ENCODE measurements at places on chromosomes 5 and 9.
A peak's percentile ranks its signal among the peaks of the same experiment; 100 is the strongest.

DNA sequence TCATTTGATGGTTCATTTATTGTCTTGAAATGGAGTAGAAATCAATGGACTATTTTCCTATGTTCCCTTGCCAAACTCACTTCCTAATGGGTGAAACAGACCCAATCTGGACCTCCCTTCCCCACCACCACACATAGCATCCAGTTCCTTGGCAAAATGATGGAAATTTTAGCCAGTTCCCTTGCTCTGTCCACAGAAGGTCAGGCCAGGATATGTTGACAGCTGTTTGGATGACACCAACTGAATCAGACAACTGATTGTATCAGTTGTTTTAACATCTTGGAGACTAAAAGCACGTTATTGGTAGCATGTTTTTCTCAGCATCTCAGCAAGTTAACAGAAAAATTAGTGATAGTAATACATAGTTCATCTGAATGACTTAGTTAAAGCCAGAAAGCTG is 534.8 kb downstream of the PSAT1 start:
- no peak for DNase-seq

GRCh38 chr5:175306381-175306780 is 137.6 kb downstream of the DRD1 start:
- DNase-seq: no peak

- no peak for DNase-seq
Measured at GRCh38 chr9:107883496-107884124, 394.0 kb upstream of the KLF4 start.

DNA sequence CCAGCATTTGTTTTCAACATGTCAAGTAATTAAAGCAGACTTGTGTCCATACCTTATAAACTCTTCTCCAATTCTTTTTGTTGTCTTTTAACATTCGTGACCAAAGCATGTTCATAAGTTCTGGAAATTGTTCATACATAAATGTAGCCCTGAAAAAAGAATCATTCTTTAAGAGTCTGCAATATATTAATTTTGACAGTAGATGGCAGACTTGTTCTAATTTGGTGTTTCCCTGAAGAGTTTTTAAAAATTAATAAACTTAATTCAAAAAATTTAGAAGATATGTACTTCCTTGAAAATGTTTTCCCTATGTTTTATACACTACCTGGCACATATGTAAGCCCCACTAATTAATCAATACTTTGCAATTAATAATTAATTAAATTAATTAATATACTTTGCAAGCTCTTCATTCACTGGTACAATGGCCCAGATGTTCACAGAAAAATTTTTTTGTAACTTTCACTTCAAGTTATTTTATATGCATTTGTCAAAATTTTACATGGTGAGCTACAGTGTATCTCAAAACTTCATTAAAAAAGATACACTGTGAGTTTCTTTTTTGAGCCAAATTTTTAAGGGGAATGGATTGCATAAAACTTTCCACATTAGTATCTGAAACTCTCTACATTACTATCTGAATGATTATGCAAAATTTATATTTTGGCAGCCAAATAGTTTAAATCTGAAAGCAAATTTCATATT is 42.1 kb downstream of the CLINT1 start:
- peak; percentile 36 for DNase-seq

GRCh38 chr5:135214897-135215616 is 181.0 kb upstream of the PITX1 start:
- peak; percentile 67 for DNase-seq

- DNase-seq: peak; percentile 58
Measured at GRCh38 chr9:137302449-137303150, 529 bp upstream of the NRARP start.

- DNase-seq: no peak
Measured at GRCh38 chr9:113381909-113382411, 5.2 kb upstream of the HDHD3 start.

DNA sequence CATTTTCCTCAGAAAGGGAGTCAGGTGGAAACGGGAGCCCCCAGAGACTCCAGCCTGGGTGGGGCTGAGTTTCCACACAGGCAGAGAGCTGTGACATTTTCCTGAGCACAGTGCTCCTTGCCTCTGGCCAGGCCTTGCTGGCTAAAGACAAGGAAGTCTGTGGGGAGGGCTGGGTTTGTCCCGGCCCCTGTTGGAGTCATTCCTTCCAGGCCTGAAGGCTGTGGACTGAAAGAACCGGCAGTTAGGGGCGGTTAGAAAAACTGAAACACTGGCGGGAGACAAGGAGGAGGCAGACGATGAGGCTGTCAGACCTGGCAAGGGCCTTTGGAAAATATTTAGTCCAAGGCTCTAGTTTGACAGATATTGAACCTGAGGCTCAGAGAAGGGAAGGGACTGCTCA is 29.9 kb downstream of the COL15A1 start:
- no peak for DNase-seq

DNA sequence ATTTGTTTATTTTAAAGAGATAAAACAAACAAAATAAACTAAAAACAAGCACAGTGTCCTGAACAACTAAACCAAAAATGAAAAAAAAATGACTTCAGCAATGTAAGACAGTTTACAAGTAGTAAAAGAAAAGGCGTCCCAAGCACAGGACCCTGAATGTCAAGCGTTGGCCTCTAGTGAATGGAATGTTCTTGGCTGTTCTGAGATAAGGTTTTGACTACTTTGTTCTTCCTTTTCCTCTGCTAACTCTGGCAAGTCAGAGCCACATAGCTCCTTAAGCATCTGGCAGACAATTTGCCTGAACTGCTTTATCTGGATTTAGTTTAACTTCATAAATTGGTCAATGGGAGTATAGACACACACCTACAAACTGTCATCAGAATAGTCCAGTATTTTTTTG is 655.2 kb downstream of the ANXA1 start:
- DNase-seq: peak; percentile 57

DNA sequence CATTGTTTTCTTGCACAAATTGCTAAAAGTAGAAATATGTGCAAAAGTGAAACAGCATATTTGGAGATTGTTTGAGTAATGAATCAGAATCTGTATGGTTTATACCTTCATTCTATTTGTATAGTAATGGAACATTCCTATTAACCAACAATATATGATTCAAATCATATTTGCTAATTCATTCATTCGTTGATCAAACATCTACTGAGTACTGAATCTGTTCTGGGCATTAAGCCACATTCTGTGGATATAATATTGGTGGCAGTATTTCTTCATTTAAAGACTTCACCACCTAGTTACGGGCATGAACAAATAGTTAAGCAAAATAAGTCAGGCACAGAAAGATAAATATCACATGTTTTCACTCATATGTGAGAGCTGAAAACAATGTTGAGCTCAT is 385.7 kb downstream of the MTRR start:
- DNase-seq: no peak

GRCh38 chr5:135632798-135633197 is 54.0 kb upstream of the CXCL14 start:
- no peak for DNase-seq

DNA sequence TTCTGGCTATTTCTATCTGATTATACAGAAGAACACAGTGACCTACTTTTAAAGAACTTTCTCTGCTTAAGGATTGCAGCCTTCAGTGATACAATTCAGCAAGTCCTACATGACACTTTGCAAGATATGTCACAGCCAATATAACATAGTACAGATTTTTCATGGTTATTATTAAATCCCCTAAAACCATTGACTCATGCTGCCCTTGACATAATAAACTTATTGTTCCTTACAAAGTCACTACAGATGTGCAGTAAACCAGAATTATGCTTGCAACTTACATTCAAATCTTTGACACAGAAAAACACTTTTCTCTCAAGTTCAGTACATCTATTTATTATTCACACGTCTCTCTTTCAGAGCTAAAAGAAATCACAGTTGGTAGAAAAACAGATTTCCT is 1136.3 kb upstream of the ACO1 start:
- DNase-seq: no peak

- peak; percentile 43 for DNase-seq
Measured at GRCh38 chr5:31193591-31194467, at the start of gene CDH6. Gene CDH6, plus strand, starts transcription at chr5:31193686. Its CDS starts 73,788 bp downstream, at chr5:31267474.

GRCh38 chr9:72538921-72539702 is 17.7 kb downstream of the TMC1 start:
- no peak for DNase-seq

DNA sequence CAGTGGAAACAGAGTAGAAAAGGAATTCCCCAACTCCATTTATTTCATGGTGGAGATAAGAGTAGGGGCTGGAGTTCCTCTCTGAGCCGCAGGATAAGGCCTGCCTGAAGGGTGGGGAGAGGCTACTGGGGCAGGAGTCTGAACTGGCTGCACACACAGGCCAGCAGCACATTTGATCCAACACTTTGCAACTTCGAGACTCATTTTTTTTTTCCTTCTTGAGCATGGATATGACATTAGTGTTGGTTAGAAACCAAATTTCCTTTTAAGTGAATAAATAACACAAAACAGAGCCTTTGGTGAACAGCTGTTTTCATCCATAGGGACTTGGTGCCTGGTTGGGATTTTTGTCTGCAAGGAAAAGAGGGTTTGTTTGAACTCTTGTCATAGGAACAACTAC is 76.6 kb downstream of the RALGPS1 start:
- DNase-seq: no peak

DNA sequence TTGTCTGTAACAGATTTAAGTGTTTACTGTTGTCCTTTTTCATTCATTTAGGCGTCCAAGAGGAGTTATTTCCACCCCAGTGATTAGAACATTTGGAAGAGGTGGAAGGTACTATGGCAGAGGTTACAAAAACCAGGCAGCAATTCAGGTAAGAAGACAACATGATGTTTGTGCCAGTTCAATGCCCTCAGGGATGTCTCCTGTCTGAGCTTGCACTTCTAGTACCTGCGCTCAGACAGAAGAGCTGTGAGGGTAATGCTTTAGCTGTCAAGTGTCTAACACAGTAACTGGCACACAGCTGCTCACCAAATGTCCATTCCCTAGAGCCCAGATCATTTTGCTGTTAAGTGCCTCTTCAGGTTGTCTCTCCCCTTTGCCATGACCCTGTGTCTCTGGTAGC is 14.2 kb upstream of the PHF2 start:
- DNase-seq: no peak

DNA sequence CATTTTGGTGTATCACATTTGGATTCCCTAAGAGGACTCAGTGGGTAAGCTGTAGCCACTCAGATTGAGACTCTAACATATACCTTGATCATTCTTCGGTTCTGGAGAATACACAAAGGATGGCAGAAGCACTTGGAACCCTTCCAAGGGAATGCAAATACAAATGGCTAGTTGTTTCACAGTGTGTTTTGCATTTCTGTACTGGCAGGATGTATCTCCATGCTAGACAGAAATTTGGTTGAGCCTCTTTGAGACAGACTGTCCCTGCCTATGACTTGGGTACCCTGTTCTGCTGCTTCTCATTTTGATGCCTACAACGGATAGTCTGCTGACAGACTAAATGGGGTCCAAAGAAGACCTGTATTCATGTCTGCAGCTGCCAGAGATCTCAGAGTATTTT is 273.5 kb downstream of the TMEM38B start:
- DNase-seq: no peak

- DNase-seq: no peak
Measured at GRCh38 chr9:137077758-137078693, 709 bp downstream of the UAP1L1 start.

- DNase-seq: peak; percentile 41
Measured at GRCh38 chr5:151005950-151006576, 14.3 kb upstream of the GPX3 start.

DNA sequence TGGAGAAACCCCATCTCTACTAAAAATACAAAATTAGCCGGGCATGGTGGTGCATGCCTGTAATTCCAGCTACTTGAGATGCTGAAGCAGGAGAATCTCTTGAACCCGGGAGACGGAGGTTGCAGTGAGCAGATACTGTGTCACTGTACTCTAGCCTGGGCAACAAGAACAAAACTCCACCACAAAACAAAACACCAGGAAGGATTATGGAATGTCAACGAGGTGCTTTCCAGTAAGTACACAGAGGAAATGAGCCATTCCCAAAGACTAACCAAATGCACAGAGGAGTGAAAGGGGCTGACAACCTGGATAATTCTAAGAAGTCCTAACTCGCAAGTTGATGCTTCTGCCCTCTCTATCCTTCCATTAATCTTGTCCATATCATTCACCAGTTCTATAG is 126.1 kb upstream of the RETREG1 start:
- peak; percentile 53 for DNase-seq

All from cardiac fibroblast (primary cell).